ENCODE measurements at places on chromosomes 3 and 15. TPM values are rescaled to one million over a fixed set of nuclear protein-coding genes. Genes with fewer than 3 reads are reported as not detected.

DNA sequence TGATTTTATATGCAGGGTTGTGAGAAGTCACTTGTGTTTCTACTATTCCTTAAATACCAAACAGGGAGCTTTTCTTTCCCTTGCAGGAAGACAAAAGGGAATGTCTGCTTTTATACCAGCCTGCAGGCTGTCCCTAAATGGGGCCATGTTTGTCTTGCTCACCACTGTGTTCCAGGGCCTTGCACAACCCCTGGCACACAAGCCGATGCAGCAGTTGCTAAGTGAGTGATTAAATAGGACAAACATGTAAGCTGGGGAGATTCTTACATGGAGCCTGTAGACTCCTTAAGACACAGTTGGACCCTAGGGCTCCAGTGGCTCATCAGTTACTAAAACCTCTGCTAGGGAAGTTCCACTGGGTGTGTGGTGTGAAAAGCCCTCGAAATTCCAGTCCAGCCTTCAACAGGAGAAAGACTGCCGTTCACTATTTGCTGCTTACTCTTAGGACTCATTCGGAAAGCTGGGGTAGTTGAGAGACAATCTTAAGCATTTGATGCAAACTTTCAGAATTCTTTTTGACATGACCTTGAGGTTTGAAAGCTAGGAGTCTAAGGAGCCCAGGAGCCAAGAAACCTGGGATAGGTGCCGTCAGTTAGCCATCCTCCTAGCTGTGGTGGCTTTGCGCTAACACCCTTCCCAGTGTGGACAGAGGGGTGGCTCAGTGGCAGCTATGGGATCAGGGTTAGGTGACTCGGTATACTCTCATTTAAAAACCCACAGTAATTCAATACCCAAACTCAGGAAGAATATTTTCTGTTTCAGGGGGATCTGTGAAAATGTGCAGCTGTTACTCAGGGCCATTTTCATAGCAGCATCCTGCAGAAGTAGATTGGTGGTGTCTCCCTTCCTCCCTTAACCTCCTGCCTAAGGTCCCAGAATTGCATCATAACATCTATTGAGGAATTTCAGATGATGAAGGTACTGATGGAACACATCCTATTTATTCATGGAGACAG, 39.1 kb downstream of the SYNM start:
- no peaks in the 10 kb centered on the region for H3K4me1 ChIP-seq
- peaks cover 14% of the 10 kb centered on the region for H3K27me3 ChIP-seq
- no peak overlapping the region for H3K4me3 ChIP-seq
- H3K27ac ChIP-seq, result no peak overlapping the region
- DNase-seq, result no peak
- no peaks in the 10 kb centered on the region for H3K36me3 ChIP-seq

DNA sequence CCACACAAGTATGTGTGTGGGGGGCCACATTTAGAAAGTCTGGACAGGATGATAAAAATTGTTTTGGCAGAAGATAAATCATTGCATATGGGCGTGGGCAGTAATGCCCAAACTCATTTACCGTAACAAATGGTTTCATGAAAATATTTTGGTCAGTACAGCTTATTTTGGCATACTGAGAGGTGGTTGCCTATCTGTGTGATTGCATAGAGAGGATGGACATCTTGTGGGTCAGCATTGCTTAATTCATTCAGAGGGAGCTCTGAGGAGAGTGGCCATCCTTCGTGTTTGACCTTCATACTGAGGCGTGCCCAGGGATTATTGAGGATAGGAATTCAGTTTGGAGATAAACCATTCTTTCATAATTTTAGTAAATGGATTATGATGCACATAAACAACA, 162.5 kb downstream of the GAP43 start:
- H3K27me3 ChIP-seq, result peaks cover 2% of the 10 kb centered on the region
- H3K4me3 ChIP-seq, result no peak overlapping the region
- no peaks in the 10 kb centered on the region for H3K36me3 ChIP-seq
- H3K4me1 ChIP-seq, result peaks cover 16% of the 10 kb centered on the region
- no peak for DNase-seq

- H3K4me1 ChIP-seq, result peaks cover 79% of the 10 kb centered on the region
- H3K4me3 ChIP-seq, result peak overlapping the region; percentile 98
- DNase-seq, result no peak
- H3K36me3 ChIP-seq, result no peaks in the 10 kb centered on the region
Measured at GRCh38 chr3:196640297-196641018, 964 bp downstream of the NRROS start.

GRCh38 chr3:160402221-160403027, 3.0 kb downstream of the SMC4 start:
- H3K27me3 ChIP-seq, result no peaks in the 10 kb centered on the region
- DNase-seq, result no peak
- H3K36me3 ChIP-seq, result peaks cover 24% of the 10 kb centered on the region
- H3K4me1 ChIP-seq, result peaks cover 60% of the 10 kb centered on the region
- peak overlapping the region; percentile 95 for H3K4me3 ChIP-seq
- H3K27ac ChIP-seq, result peak overlapping the region; percentile 100

GRCh38 chr3:4356546-4357410, 53.6 kb downstream of the SETMAR start:
- H3K4me3 ChIP-seq, result no peak overlapping the region
- DNase-seq, result no peak
- H3K36me3 ChIP-seq, result no peaks in the 10 kb centered on the region
- no peak overlapping the region for H3K27ac ChIP-seq

GRCh38 chr15:49134683-49135341, 20.6 kb downstream of the COPS2 start:
- peaks cover 18% of the 10 kb centered on the region for H3K36me3 ChIP-seq
- peaks cover 14% of the 10 kb centered on the region for H3K4me1 ChIP-seq
- H3K27ac ChIP-seq, result peak overlapping the region; percentile 78
- H3K27me3 ChIP-seq, result no peaks in the 10 kb centered on the region
- H3K4me3 ChIP-seq, result peak overlapping the region; percentile 32

The ACKR4 gene
- total RNA-seq, result not detected

The TOPBP1 gene
- 69.3 TPM for total RNA-seq

The MAPK6 gene
- 65.8 TPM for total RNA-seq
